ENCODE measurements at places on chromosomes 6 and 20.

DNA sequence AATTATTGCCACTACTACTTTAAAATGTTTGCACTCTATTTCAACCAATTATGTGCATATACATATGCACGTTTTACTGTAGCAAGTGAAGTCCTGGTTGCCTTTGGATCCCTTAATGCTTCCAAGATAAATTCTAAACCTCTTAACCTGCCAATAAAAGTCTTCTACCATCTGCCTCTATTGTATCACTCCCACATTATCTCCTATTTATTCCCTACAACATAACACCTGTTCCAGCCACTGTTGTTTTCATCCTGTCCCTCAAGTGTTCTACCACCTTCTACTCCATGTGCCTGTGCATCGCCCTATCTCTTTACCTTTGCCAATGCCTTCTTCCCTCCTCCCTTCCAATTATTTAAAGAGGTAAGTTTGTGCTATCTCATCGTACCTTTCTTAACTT, 499.0 kb upstream of the RNF217 start:
- no peak for DNase-seq

DNA sequence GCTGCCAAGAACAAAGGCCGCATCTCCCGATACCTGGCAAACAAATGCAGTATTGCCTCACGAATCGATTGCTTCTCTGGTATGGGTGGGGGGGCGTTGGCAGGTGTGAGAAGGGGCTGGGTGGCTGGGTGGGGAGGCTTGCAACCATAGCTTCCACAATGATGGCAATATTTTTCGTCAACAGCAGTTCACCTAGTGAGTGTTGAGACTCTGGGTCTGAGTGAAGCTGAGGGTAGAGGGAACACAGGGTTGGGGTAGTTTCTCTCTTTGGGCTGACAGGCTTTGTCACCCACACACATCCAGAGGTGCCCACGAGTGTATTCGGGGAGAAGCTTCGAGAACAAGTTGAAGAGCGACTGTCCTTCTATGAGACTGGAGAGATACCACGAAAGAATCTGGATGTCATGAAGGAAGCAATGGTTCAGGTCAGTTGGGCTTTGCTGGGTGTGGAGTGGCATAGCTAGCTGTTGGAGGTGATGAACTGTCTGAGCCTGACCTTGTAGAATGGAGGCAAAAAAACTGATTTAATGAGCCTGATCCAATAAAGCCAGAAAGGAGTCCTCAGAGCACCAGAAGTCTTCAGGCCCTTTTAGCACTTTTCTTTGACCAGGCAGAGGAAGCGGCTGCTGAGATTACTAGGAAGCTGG, 4.2 kb downstream of the NOP56 start:
- no peak for DNase-seq

GRCh38 chr6:13538084-13538483, 36.3 kb upstream of the SIRT5 start:
- DNase-seq: peak; percentile 59

- no peak for DNase-seq
These were observed 21.9 kb downstream of the TRERF1 start for GRCh38 chr6:42429836-42430235.

- DNase-seq: no peak
These were observed 93.6 kb downstream of the TMEM242 start for GRCh38 chr6:157229713-157230112.

DNA sequence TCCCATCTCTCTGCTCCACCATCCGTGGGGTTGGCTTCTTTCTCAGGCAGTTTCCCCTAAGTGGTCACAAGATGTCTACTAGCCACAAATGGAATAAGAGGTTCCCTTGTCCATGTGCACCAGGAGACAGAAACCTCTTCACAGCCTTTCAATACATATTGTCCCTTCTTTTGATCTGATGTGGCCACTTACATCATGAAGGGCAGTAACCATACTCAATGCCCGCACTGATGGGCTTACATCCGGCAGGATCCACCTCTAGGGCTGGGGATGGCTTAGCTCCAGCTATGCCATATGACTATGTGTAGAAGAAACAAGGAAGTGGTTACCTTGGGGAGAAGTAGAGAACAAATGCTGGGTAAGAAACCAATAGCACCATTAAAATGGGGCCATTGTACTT, 64.4 kb downstream of the PLEKHG1 start:
- DNase-seq: no peak

DNA sequence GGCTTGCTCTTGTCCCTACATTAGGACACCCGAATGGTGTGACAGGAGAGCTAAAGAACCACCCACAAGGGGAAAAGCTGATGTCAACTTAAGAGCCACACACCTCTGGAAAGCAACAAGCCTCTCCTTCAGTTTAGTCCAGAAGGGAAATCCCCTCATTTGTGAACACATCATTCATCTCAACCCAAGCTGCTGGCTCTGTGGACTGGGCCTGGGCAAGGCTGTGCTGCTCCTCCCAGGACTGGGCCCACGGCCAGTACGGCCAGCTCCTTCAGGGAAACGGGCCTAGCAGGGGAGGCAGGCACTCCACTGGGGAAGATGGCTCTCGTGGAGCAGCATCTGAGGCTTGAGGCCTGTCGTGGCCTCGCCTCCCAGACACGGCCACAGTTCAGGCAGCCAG, 12.8 kb upstream of the SLC4A11 start:
- peak; percentile 32 for DNase-seq
